ENCODE measurements at places on chromosomes 16 and 17. TPM values are rescaled to one million over a fixed set of nuclear protein-coding genes. Genes with fewer than 3 reads are reported as not detected.

The LRRC37A gene
- total RNA-seq = 1.6 TPM

The ABCC1 gene
- 223 TPM for total RNA-seq

The GRAP gene
- total RNA-seq = 0.13 TPM

The NECAB2 gene
- total RNA-seq = 0.30 TPM

The PYDC1 gene
- total RNA-seq = not detected

The HOXB1 gene
- not detected for total RNA-seq

The KCNAB3 gene
- 0.33 TPM for total RNA-seq

The NAGS gene
- total RNA-seq = 2.7 TPM

The DGKE gene
- total RNA-seq = 7.4 TPM

The LGALS9C gene
- total RNA-seq = not detected

All from smooth muscle cell of the pulmonary artery (primary cell).